ENCODE measurements at places on chromosomes 16 and 17. TPM values are rescaled to one million over a fixed set of nuclear protein-coding genes. Genes with fewer than 3 reads are reported as not detected.

The NOXO1 gene
- total RNA-seq = not detected

DNA sequence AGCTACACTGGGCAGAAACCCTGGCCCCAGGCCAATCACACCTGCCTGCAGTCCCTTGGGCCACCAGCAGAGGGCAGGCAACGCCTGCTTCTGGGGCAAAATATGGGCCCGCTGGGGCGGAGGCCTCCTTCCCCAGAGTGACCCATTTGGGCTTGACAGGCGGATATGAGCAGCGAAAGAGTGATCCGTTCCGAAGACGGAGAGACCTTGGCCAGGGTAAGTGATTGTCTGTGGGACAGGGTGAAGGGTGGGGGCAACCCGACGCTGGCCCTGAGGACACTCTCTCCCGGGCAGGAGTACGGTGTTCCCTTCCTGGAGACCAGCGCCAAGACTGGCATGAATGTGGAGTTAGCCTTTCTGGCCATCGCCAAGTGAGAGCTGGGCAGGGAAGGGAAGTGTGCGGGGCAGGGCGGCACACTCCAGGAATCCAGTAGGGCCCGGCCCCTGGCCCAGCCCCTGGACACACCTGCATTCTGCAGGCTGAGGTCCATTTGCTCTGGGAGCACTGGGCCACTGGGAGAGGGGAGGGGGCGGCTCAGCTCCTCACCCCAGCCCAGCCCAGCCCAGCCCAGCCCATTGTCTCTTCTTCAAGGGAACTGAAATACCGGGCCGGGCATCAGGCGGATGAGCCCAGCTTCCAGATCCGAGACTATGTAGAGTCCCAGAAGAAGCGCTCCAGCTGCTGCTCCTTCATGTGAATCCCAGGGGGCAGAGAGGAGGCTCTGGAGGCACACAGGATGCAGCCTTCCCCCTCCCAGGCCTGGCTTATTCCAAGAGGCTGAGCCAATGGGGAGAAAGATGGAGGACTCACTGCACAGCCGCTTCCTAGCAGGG lies 3.5 kb upstream of the NHERF1 start:
- DNase-seq = peak; percentile 94

DNA sequence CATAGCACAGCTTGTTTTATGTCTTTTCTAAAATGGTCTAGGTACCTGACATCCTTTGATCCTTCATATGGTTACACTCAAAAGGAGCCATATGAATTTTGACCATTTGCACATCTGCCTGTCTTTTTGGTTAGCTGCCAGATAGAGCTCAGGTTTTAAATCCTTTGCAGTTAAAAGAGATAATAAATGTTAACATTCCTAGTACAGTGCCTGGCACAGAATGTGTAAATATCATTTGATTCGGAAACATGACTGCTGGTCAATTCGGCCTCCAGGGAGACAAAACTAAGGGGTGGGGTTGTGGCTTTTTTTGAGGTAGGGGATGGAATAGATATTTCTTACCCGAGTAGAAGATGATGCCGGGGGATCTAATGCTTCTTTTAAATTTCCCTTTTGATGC lies 64.2 kb downstream of the FTO start:
- no peak for DNase-seq

The PRR11 gene
- total RNA-seq = 2.0 TPM
